ENCODE measurements at places on chromosomes 3 and 15.

DNA sequence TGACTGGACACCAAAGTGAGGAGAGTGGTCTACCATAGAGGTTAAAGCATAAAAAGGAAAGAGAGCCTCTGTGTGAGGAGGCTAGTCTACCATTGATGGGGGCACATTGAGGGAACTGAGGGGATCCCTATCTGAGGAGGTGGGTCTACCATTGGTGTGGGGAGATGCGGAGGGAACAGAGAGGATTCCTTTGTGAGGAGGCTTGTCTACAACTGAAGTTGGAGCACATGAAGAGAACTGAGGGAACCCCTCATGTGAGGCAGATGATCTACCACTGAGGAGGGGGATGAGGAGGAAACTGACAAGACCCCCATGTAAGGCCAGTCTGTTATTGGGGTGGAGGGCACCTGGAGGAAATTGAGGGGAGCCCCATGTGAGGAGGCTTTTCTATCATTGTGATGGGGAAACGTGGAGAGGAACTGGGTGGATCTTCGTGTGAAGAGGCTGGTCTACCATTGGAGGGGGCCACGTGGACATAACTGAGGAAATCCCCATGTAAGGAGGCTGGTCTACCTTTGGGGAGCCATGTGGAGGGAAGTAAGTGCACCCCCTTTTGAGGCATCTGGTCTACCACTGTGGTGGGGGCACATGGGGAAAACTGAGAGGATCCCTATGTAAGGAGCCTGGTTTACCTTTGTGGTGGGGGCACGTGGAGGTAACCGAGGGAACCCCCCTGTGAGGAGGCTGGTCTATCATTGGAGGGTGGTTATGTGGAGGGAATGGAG lies 160.1 kb downstream of the FBLN2 start:
- DNase-seq = no peak

DNA sequence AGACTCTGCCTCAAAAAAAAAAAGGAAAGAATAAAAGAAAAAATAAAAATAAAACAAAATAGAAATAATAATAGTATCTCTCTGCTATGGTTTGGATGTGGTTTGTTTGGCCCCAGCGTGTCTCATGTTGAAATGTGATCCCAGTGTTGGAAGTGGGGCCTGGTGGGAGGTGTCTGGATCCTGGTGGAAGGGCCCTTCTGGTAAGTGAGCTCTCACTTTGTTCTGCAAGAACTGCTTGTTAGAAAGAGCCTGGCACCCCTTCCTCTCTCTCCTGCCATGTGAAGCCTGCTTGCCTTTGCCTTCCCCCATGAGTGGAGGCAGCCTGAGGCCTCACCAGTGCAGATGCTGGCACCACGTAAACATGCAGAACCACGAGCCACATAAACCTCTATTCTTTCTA lies 26.3 kb downstream of the TMEM44 start:
- no peak for DNase-seq

DNA sequence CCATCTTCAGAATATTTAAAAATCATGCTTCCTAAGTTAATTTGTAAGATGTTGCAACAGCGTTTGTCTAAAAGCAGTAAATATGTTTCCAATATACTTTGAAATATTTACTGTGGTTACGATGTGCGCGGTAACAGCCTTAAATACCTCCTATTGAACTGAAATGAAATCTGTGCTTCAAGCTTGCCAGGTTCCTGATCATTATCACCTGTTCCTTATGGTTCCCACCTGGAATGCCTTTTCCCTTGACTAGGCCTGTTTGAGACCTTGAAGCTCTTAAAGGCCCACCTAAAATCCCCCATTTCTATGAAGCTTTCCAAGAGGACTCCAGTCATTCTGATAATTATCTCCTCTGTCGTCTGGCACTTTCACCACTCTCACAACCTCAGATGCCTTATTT lies 146.7 kb downstream of the NAALADL2 start:
- DNase-seq = no peak

- no peak for DNase-seq
These were observed 2.1 kb upstream of the SNX22 start for GRCh38 chr15:64149424-64149823.

GRCh38 chr3:146747928-146748327 lies 142.8 kb upstream of the PLSCR5 start:
- DNase-seq = no peak

DNA sequence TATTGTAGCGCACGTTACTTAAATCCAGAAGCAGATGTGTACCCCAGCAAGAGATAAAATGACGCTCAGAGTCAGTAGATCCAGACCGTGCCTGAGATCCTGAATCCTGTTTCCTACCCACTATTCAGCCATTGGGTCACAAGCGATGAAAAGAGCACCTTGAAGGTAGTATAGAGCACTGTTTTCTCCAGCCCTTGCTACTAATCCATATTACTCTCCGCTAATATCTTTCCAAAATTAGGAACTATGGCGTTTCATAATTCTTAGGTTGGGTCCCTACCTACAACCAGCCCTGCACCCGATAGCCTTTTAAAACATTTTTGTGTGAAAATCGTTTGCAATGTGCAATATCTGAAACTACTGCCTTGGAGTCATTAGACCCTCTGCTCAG lies 596 bp downstream of the BTD start:
- no peak for DNase-seq

DNA sequence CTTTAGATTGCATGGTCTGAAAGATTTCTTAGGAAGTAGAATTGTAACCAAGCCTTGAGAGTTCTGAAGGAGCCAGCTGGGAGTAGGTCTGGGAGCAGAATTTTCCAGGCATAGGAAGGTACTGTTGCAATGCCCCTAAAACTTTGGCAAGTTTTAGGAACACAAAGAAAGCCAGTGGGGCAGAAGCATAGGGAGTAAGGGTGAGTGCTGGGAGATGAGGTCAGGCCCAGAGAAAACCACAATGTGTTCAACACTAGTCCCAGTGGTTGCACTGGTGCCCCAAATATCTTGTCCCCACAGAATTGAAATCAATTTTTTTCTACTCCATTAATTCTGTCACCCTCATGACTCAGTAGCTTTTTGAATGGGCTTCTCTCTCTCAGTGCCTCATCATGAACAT lies 120.7 kb upstream of the GALNT15 start:
- no peak for DNase-seq

- DNase-seq = no peak
These were observed 4.2 kb downstream of the ALG1L2 start for GRCh38 chr3:130085881-130086280.

DNA sequence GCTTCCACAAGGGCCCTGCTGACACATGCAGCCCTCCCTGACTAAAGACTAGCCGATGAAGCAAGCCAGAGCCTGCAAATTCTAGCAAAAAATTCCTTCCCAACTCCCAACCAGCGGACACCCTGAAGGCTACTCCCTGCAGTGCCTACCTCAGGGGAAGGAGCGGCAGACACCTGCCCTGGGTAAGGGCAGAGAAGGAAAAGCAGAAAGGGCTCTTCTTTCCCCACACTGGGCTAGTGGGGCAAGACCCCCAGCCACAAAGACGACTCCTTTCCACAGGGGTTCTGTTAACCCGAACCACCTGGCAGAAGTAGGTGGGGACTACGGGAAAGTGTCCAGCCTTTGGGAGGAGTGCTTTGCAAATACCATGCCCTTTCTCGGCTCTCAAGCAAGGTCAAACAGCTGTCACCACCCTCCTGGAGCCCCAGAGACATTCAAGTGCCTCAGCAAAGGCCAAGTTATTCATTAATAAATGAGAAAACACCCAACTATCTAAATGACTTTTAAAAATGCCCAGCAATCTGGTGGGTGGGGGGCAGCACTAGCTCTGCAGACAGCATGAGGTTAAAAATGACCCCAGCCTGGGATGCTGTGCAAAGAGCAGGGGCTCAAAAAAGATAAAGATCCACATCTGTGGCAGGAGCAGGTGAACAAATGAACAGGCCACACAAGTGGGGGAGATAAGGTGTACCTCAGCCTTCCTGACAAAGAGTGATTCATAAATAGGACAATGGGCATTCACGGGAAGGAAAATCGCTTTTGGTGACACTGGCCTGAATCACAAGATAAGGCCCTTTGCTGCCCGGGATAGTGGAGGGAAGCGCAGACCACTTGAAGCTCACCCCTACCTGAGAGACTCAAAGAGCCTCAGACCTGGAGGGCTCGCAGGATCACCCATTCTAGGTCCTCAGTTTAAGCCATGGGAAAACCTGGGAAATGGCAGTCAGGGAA lies 33.0 kb downstream of the CCDC12 start:
- DNase-seq = no peak

DNA sequence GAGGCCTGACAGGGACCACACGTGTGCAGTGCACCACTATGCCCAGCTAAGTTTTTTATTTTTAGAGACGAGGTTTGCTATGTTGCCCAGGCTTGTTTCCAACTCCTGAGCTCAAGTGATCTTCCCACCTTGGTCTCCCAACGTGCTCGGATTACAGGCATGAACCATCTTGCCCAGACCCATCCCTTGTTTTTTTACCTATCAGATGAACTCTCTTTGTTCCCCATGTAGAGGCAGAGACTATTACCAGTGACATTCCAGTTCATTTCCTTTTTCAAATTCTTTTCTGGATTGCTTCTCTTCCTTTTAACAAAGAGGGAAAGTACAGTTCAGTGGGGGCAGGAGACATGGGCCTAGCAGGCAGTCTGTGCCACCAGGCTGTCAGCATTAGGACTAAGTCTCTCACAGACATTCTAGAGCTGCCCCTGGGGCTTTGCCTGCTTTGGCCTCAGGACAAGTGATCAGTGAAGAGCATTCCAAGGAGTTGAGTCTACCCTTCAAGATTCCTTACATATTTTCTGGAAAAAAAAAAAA lies 103.5 kb upstream of the SLC7A14 start:
- no peak for DNase-seq

DNA sequence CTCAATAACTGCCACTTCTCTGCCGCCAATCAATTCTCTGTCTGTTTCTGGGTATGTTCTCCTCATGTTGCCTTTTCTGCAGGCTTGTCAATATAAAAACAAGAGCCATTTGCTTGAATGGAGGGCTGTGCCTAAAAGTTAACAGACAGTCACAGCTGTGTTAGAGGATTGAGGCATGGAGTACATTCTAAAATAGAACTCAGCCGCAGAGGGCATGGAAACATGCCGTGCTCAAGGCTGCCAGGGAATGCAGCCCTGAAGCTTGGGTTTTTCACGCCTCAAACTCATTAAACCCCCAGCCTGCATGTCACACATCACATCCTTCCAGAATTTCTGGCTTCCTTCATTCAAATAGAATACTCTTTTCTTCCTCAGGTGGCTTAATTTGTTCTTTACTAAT lies 166.6 kb downstream of the TPRG1 start:
- DNase-seq = no peak

DNA sequence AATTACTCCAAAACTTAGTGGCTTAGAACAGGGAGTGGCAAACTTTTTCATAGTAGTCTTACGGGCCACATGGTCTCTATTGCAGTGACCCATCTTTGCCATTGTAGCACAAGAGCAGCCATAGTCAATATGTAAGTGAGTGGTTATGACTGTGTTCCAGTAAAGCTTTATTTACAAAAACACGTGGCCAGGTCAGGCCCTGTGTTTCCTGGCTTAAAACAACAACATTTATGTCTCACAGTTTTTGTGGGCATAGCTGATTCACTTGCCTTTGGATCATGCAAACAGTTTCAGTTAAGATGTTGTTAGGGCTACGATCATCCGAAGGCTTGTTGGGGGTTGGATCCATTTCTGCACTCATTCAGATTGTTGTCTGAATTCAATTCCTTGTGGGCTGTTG lies 103.8 kb downstream of the CHCHD6 start:
- DNase-seq = no peak

DNA sequence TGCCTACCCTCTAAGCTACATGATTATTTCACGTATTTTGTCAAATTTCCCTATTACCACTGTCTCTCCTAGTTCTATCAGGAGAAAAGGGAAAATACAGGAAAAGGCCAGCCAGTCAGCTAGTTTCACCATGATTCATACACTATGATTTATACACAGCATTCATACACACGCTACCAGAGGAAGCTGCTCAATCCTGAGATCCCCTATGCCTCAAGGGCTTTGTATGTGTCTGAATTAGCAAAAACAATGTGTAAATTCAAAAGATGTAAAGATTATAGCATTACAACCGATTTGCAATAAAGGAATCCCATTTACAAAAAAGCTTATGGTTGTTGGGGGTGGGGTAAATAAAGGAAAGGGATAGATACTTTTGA lies 3.1 kb upstream of the ACKR4 start:
- DNase-seq = no peak

GRCh38 chr3:195900436-195901355 lies 7.7 kb downstream of the TNK2 start:
- DNase-seq = peak; percentile 43

DNA sequence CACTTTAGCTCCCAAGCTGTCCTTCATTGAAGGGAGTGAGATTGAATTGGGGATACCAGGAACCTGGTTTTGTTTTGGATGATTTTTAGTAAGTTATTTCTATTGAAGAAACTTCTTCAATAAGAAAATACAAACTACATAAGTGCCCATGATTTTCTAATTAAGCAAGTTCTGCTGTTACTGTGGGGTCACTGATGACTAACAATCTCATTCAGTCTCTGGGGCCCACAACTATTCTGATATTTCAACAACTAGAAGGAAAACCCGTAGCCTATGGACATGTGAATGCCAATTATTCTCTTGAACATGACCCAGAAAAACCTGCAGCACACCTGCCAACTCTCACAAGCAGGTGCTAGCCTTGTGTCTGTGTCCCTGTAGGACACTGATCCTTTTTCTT lies 184.6 kb downstream of the DCLK3 start:
- no peak for DNase-seq

GRCh38 chr3:15428539-15428938 lies 1.1 kb downstream of the EAF1 start:
- DNase-seq = no peak

GRCh38 chr3:12194209-12194608 lies 35.5 kb upstream of the TIMP4 start:
- no peak for DNase-seq

GRCh38 chr3:128076483-128077201 lies 24.4 kb downstream of the SEC61A1 start:
- peak; percentile 61 for DNase-seq

DNA sequence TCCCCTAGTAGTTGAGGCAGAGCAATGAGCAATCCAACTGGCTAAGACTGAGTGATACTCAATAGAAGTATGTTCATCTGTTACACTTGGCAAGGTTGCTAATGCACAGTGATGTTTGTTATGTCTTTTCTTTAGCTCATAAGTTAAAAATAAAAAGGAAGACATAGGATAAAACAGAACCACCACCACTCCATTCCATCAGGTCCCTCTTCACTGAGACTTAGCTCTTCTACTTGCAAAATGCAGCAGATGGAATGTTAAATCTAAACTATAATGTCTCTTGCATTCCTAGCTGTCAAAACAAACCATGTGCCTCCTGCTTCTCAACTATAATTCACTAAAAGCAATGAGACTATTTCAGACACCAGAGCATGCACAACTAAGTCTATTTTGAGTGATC lies 265.6 kb upstream of the UBE2E2 start:
- no peak for DNase-seq

Measured in naive B cell (primary cell).